ENCODE measurements at places on chromosomes 7 and 10.

DNA sequence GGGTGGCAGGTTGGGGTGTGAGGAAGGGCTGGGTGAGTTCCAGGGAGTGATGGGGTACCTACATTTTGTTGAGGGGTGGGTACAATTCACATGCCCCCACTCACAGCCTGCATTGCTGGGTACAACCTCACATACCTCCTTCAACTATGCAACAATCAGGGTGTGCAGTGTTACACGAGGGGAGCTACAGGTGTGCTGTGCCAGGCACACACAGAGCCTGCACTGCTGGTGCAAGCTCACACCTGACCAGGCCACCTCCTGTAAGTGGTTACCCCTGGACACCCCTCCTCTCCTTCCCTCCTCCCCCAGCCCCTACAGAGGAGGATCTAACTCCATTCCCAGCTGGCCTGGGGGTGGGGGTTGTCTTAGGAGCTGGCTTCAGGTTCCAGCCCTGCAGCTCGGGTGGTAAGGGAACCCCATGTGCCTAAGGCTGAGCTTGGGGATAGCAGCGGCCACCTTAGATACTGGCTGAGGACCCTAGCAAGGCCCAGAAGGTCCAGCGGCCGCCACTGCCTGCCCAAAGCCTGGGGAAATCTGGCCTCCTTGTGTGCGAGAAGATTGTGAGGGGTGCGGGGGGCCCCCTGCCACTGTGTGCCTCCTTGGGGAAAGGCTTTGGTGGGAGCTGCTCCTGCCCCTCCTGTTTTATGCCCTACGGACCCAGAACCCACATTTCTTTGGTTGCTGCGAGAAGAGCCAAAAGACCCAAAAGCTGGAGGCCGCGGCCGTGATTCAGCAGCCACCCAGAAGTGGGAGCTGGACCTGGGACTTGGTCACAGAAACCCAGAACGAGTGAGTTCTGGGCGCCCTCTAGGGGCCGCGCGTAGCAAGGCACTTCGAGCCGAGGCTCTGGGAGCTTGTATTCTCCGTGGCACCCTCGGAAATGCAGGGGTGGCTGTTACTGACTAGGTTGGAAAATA, 10.8 kb downstream of the TLX1 start:
- DNase-seq: peak; percentile 92

GRCh38 chr7:25996006-25996408, 156.0 kb upstream of the NFE2L3 start:
- peak; percentile 86 for DNase-seq

GRCh38 chr7:87341441-87341840, 4.0 kb upstream of the CROT start:
- DNase-seq: no peak

DNA sequence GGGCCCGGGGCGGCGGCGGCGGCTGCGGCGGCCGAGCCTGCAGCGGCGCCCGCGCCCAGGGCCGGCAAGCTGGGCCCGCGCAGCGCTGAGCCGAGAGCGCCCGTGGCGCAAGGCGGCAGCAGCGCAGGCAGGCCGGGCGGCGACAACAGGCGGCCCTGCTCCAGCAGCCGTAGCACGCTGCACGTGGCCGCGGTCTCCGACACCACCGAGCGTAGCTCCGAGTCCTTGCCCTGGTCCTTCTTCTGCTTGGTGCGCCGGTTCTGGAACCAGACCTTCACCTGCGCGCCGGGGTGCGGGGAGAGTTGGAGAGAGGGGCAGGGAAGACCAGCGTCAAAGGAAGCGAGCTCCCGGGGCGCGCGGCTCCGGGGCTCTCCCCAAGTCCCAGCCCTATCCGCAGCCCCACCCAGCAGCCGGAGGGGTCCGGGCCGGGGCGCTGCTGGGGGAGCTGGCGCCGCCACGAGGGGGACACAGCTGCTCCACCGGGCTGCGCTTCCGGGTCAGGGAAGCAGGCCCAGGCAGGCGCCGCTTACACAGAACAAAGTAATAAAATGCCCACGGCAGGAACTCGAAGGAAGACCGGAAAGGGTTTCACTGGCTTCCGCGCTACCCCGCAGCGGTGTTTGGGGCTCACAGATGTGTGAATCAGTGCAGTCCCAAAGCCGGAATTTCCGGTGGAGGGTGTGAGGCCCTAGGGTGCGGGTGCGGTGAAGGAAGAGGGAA, 3.6 kb downstream of the VAX1 start:
- no peak for DNase-seq

DNA sequence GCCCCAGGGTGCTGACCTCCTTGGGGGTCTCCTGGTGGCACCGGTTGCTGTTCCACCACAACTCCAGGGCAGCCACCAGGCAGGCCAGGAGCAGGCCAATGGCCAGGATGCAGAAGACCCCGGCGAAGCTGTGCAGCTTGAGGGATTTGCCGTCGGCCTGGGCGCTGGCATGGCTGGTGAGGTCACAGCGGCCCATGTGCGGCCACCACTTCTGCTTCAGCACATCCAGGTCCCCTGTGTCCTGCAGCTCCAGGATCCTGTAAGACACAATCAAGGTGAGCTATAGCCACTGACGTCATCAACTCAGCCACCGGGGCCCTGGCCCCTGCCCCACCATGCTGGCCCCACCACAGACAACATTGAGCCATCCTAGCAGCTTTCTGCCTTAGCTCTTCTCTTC, 753.2 kb downstream of the GRID1 start:
- no peak for DNase-seq

GRCh38 chr7:155796381-155797261, 15.6 kb downstream of the SHH start:
- DNase-seq: peak; percentile 73

- no peak for DNase-seq
Measured at GRCh38 chr10:13711291-13711690, 124.5 kb downstream of the PRPF18 start.

GRCh38 chr10:101260764-101261481, 31.7 kb upstream of the LBX1 start:
- no peak for DNase-seq

DNA sequence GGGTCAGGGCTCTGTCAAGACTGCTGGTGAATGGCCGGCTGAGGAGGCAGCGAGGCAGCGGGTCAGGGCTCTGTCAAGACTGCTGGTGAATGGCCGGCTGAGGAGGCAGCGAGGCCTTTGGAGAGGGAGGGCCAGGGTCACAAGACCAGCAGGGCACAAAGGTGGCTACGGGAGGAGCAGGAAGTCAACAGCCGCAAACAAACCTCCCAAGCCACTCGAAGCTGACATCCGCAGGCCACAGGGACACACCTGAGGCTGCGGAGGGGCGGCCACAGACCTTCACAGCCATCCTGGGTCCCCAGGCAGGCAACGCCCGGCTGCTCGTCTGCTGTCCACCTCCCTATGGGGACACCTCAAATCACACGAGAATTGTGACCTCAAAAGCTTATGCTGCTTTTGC, 8.9 kb upstream of the GPER1 start:
- DNase-seq: no peak

DNA sequence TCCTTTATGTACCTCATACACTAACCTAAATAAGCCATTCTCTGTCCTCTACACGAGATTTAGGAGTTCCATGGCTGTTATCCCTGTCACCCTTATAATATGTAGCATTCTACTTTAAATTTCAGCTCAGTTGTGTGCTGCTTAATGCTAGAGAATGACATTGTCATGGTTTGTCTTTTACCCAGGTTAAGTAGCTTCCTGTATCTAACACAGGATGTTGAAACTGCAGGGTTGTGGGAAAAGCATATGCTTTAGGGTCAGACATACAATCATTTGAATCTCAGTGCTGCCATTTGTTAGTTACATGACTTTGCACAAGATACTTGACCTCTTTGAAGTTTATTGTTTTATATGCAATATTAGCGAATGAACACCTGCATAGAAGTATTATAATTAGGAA, 235.1 kb upstream of the CACNA2D1 start:
- DNase-seq: peak; percentile 25

GRCh38 chr7:157358041-157358752, 21.4 kb downstream of the DNAJB6 start:
- DNase-seq: no peak

GRCh38 chr7:2760098-2760889, 72.3 kb downstream of the AMZ1 start:
- DNase-seq: peak; percentile 84

- peak; percentile 94 for DNase-seq
Measured at GRCh38 chr10:110081911-110082310, 74.1 kb downstream of the ADD3 start.

- DNase-seq: peak; percentile 34
Measured at GRCh38 chr7:156156734-156157408, 344.6 kb upstream of the SHH start.

- no peak for DNase-seq
Measured at GRCh38 chr7:90111-91063, 102.0 kb upstream of the FAM20C start.

DNA sequence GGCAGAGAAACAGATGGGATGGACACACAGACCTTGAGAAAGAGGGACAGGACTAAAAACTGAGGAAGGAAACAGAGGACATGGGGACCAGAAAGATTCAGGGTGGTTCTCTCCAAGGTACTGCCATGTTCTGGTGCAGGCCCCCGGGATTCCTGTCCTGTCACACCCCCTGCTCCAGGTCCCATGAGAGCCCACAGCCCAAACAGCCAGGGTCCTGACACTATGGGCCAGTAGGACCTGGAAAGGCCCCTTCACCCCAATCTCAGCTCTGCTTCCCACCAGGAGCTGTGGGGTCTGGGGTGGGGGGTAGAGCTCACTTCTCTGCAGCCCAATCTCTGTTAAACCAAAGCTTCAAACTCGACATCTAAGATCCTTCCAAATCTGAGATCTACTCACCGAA, 21.2 kb downstream of the PDIA4 start:
- no peak for DNase-seq

GRCh38 chr7:47885309-47885986, 62.8 kb downstream of the PKD1L1 start:
- DNase-seq: no peak

DNA sequence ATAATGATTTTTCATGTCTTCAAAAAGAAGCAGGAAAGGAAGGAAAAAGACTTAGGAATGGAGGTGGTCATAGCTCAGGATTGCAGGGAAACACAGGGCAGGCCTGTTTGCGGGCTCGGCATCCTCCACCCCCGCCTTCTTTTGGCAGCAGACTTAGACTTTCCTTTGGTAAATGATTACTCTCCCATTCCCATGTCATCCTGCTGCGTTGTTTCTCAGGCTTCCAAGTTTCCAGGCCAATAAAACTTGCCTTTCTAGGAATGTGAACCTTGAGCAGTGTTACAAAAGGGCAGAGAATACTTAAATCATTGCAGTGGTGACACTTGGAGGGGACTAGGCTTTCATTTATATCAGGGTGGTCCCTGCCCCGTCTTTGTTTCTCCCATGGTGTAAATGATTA, 34.0 kb upstream of the DGKB start:
- no peak for DNase-seq

DNA sequence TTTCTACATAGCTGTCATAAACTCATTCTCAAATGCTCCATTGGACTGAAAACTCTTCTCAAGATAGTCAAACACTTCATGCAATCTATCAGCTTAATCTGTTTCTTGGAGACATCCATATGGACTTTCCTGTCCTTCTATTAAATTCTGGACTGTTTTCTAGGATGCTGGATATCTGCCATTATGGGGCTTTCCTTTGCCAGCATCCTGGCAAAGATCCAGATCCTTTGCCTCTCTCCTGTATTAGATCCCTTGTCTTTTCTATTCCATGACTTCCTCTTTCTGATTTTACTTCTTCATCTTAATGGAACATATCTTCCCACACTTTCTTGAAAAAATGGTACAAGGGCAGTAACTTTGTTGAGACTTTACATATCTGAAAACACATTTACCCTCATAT, 35.9 kb upstream of the SKAP2 start:
- DNase-seq: peak; percentile 32

DNA sequence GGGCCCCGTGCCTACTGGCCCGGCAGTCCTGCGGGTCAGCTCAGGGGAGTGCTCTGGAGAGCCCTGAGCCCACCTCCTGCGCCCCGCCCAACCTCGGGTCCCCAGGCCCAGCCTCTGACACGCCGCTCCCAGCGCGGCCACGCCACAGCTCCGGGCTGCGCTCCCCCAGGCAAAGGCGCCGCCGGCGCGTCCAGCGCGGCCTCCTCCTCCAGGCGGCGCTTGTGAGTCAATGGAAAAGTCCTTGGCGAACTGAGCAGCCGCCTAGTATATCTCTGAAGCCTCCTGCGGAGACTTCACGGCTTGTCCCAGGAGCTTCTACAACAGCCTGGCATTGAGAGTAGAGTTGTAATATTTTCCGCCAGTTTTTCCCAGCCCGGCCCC, 29.5 kb upstream of the BMS1 start:
- DNase-seq: peak; percentile 91

GRCh38 chr10:98365406-98366061, 49.4 kb downstream of the PYROXD2 start:
- DNase-seq: no peak

DNA sequence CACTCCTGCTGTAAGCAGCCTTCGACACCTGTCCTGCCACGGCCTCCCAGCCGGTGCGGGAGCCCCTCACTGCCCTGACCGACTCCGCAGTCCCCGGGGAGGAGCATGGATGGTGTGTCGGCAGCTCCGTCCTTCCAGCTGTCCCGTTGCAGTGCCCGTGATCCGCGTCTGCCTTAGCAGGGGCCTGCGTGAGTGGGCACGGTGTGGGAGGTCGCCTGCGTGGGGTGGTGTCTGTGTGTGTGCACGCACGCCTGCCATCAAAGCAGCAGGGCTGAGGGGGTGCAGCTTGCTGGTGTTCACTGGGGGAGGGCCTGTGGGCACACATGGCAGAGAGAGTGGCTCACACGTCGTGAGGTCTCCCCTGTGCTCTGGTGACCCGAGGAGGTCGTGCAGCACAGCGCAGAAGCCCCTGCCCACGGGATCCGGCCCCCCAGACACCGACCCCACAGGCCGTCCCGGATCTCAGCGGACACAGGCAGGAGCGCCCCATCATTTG, 10.3 kb downstream of the MAFK start:
- DNase-seq: no peak

GRCh38 chr7:27151931-27152815, at the start of gene HOXA3:
HOXA3 (minus strand) TSS chr7:27152583; CDS start chr7:27110640, 41,943 bp downstream.
- peak; percentile 81 for DNase-seq

GRCh38 chr7:111529507-111530355, 32.6 kb downstream of the IMMP2L start:
- peak; percentile 57 for DNase-seq

- peak; percentile 87 for DNase-seq
Measured at GRCh38 chr7:96331233-96331632, 9.3 kb upstream of the SLC25A13 start.

DNA sequence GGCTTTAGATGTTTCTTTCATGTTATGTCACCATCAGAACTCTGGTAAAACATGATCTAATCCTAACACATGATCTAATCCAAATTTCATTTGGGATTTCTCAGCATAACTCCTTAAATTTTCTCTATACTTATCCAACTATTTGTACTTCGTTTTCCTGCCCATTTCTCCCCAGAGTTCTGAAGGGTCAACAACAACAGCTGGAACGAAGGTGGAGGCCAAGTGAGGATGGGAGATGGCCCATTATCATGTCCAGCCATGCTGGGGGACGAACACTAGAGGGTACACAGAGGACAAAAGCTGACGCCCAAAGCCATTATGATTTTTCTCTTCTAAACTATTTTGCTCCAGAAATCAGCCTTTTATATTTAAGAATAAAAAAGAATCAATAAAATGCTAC, 185.4 kb downstream of the DOCK4 start:
- no peak for DNase-seq
